Fibroblast of pulmonary artery (primary cell): ENCODE measurements at places on chromosomes 5 and 9.

DNA sequence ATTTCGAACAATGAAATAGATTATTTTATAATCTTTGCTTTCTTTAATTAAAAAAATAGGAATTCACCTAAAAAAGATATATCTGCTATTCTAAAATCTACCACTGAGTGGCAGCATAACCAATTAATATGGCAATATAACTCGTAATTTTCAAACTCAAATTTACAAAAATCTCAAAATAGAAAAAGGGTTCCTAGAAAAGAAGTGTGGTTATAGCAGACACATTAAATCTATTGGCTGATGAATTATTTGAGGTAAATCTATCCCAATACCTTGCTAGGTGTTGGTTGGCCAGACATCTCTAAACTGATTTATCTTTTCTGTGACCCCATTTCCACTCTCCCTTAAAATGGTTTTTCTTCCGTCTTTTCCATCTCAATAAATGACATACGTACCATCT is 30.2 kb upstream of the NRG2 start:
- DNase-seq, result peak; percentile 43

DNA sequence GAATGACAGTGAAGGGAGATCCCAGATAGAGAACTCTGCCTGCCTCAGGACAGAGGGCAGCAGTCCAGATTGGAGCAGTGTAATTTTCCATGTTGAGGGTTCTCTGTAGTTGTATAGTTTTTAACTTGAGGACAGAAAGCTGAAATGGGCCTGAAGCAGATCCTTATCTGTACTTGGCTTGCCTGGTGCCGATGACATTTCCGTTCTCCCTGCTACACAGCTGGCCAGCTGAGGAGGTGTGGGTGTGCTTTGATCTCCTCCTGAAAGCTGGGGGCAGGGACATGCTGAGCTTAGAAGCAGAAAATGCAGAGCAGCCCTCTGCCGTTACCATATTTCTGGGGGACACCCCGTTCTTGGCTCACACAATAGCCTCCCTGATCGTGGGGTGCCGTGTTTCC is 10.5 kb downstream of the GLRX start:
- DNase-seq, result peak; percentile 47

- peak; percentile 33 for DNase-seq
Observed at GRCh38 chr5:133967698-133968203, 674 bp downstream of the C5orf15 start.

GRCh38 chr9:84216151-84216550 is 124.4 kb downstream of the SLC28A3 start:
- no peak for DNase-seq

GRCh38 chr5:155897761-155898160 is 429.2 kb upstream of the SGCD start:
- DNase-seq, result no peak

GRCh38 chr5:168005093-168005492 is 286.4 kb upstream of the WWC1 start:
- DNase-seq, result no peak

DNA sequence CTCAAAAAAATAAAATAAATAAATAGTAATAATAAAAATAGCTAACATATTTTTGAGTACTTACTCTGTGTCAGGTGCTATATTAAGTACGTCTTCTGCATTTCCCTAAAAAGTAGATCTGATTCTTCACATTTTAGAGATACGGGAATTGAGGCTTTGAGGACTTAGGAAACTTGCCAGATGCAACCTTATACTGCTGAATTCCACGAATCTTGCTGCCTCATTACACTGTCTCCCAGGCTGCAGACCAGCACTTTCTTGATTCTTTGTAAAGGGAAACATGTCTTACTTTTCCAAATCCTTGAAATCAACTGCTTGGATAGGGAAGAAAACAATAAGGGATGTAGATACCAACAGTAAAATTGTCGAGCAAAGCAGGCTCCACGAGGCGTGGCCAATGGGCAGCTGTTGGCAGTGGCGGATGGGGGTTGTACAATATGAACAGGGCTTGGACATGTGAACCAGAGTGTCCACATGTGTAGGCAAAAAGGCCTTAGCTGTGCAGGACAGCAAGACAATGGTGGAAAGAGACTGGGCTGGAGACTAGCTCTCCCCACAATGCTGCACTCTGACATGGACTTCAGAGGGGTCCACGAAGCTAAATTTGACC is 124.3 kb upstream of the RAI14 start:
- peak; percentile 49 for DNase-seq

- DNase-seq, result no peak
Observed at GRCh38 chr9:69762527-69762926, 2.7 kb upstream of the PTAR1 start.

- peak; percentile 48 for DNase-seq
Observed at GRCh38 chr5:150486402-150487198, 21.3 kb upstream of the NDST1 start.
